ENCODE measurements at places on chromosomes 6 and 20. TPM values are rescaled to one million over a fixed set of nuclear protein-coding genes. Genes with fewer than 3 reads are reported as not detected.

The C20orf173 gene
- total RNA-seq = not detected

The ABHD16B gene
- total RNA-seq = not detected

The CRYBG1 gene
- total RNA-seq = 0.31 TPM

The FOXS1 gene
- not detected for total RNA-seq

The PTK6 gene
- total RNA-seq = not detected

The POLR3F gene
- total RNA-seq = 36.3 TPM

The TTK gene
- total RNA-seq = 6.9 TPM

The COL20A1 gene
- 5.0 TPM for total RNA-seq

The KCTD20 gene
- 68.5 TPM for total RNA-seq

The ABCF1 gene
- 24.7 TPM for total RNA-seq

The IMPG1 gene
- total RNA-seq = not detected

The SLC4A11 gene
- not detected for total RNA-seq

The WFDC2 gene
- total RNA-seq = 4.4 TPM

The NT5E gene
- 3.8 TPM for total RNA-seq

The SCP2D1 gene
- not detected for total RNA-seq

The SLC22A7 gene
- 1.9 TPM for total RNA-seq

The CENPQ gene
- total RNA-seq = 5.0 TPM

Data from parietal lobe (tissue), 2 donors.